Stimulated activated CD4-positive, alpha-beta T cell treated with anti-CD3 and anti-CD28 coated beads, Interleukin-2, amount 100 ng/mL, for 24 hours (primary cell): ENCODE measurements at places on chromosomes 11 and 22.

GRCh38 chr11:20933086-20933485, 263.7 kb downstream of the NELL1 start:
- DNase-seq = no peak

- DNase-seq = no peak
Measured at GRCh38 chr11:131311776-131312514, 58.5 kb upstream of the NTM start.

GRCh38 chr11:74141908-74142307, 28.9 kb downstream of the C2CD3 start:
- no peak for DNase-seq

- no peak for DNase-seq
Measured at GRCh38 chr11:120031156-120031555, 106.8 kb downstream of the TRIM29 start.

- no peak for DNase-seq
Measured at GRCh38 chr22:40084246-40084645, 89.5 kb downstream of the FAM83F start.

- no peak for DNase-seq
Measured at GRCh38 chr11:106233191-106233590, 155.7 kb downstream of the AASDHPPT start.

GRCh38 chr11:86161837-86162236, 82.7 kb upstream of the EED start:
- no peak for DNase-seq

GRCh38 chr11:130433357-130433756, 4.9 kb upstream of the ADAMTS8 start:
- no peak for DNase-seq

GRCh38 chr11:63760487-63761079, 8.0 kb downstream of the ZFTA start:
- no peak for DNase-seq

GRCh38 chr11:120912504-120912903, 111.4 kb upstream of the TBCEL start:
- DNase-seq = no peak

DNA sequence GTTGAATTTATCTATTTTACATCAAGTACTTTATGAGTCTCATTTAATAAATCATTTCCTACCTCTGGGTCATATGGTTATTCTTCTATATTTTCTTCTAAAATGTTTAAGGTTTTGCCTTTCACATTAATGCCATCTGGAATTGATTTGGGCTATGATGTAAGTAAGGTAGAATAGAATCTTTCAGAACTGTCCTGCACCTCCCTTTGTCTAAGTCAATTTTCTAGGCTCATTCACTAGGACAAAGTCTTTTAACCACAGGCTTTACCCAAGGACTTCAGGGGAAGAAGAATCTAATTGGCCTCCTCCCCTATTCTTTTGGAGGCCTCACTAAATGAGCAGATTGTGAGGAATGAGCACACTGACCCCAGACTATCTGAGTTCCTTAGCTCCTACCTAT, 146.0 kb downstream of the BBOX1 start:
- no peak for DNase-seq

DNA sequence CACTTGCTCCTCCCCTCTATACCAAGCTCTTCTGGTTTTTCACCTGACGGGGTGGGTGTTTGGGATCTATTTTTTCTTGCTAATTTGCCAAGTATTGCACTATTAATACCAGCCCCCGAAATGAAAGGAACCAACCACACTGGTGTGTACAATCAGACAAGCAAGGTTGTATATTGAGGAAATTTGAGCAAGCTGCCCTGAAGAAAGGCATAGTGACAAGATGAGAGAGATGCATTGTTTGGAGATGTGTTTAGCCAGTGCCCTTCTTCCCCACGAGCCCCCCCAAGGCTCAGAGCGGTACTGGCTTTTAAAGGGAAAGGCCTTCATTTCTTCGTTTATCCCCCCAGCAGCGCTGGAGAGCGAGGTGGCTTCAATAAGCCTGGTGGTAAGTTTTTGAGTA, 15.2 kb upstream of the GAS2L1 start:
- no peak for DNase-seq
